ENCODE measurements at places on chromosomes 5 and 9.

GRCh38 chr5:150948539-150948938 is 43.8 kb upstream of the ZNF300 start:
- no peak for DNase-seq

DNA sequence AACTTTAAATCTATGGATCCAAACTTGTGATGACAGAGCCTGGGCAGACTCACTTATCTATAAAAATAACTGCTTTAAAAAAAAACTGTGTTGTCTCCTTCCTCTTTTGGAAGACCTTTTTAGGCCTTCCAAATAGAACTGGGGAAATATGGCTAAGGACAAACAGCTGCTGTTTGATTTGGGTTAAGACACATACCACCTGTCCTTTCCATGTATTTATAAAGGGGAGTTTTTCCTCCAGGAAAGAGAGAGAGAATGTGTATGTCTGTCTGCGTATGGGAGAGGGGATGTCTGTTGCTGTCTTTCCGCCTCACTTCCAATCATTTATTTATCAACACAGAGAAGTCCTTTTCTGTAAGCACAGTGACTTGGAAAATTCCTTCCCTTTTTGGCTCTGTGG is 2.8 kb downstream of the ARHGEF37 start:
- DNase-seq = no peak

- DNase-seq = no peak
Measured at GRCh38 chr5:167582283-167582682, 709.2 kb upstream of the WWC1 start.

- no peak for DNase-seq
Measured at GRCh38 chr5:6411141-6411540, 32.8 kb upstream of the MED10 start.

GRCh38 chr9:2180704-2181103 is 165.6 kb downstream of the SMARCA2 start:
- no peak for DNase-seq
